ENCODE measurements at places on chromosomes 1 and 21.

DNA sequence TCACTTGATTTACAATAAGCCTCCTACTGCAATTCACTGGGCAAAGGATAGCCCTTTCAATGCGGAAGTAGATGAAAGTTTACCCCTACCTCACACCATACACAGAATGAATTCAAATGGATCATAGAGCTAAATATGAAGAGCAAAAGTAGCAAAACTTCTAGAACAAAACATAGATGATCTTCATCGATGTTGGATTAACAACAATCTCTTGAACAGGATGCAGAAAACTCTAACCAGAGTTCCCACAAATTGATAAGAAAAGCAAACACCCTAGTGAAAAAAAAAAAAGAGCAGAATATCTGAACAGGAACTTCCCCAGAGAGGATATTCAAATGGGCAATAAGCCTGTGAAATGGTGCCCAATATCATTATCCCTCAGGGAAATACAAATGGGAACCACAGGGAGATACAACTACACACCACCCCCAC is 1.9 kb upstream of the UBASH3A start:
- DNase-seq: no peak

GRCh38 chr1:94787691-94788090 is 32.5 kb upstream of the SLC44A3 start:
- peak; percentile 36 for DNase-seq

DNA sequence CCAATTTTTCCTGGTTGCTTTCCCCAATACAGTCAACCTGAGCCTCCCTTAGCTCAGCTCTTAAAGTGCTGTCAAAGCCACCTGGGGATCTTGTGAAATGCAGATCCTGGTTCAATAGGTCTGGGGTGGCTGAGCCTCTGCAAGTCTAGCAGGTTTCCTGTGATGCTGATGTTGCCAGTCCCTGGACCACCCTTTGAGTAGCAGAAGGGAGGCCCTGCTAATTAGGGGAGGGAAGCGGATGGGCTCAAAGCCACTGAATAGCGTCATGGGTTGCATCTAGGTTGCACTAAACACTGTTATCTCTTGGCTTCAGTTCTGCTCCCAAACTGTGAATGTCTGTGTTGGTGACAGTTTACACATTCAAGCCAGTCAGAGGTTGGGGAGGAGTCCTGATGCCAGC is 127.2 kb downstream of the KAZN start:
- DNase-seq: no peak

GRCh38 chr1:204087181-204087892 is 14.4 kb downstream of the SOX13 start:
- DNase-seq: no peak

DNA sequence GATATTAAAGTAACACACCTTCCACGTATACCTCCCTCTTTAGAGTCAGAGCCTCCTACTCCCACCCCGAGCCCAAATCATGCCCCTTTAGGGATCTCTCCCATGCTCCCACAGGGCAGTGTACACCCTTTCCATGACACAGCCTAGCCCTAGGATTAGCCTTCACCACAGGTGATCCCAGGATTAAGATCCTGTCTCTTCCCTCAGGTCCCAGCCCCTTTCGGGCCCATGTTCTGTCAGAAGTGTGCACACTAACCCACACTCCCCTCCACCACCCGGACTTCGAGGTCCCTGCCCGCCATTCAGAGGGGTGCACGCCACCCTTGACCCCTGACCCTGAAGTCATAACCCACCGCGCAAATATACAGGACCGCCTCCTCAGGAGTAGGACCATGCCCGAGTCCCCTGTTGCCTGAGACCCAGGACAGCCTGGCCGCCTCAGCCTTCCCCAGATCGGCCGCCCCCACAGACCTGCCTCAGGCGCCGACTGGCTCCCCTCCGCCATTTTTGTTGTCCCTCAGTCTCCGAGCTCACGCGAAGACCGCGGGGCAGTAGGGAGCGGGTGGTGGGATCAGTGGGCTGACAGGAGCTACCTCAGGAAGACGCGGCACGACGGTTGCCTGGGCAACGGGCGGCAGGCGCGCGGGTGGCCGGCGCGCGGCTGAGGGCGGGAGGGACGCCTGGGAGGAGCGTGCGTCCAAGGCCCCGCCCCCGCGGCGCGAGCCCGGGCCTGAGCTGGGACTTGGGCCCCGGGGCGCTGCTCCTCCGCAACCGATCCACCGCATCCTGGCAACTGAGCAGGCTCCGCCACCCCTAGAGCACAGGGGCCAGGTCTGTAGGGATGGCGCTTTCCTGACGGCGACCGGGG is at the start of gene AGBL4:
TSS of gene AGBL4 (minus strand) at position 663 of the 868 bp plus-strand sequence.
- peak; percentile 0 for DNase-seq

DNA sequence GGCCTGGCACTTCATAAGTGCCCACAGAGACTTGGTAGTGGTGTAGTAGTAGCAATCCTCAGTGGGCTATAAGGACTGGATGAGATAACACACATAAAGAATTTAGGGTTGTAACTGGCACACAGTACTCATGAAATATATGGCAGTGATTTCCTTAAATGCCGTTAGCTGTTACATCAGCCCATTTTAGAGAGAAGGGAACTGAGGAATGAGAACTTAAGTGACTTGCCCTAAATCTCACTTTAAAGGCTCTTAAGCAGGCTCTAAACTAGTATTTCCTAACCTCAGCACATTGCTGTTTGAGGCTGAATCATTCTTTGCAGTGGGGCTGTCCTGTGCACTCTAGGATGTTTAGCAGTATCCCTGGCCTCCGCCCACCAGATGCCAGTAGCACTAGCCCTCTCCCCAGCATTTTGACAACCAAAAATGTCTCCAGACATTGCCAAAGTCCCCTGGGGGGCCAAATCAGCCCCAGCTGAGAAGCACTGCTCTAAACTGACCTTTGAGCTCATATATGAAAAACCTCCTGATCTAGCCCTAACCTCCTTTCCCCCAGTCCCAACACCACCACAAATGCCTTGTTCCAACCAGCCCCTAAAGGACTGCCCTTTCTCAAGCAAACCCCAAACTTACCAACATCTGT is 11.6 kb downstream of the CAMK2N1 start:
- DNase-seq: peak; percentile 56

- DNase-seq: no peak
Measured at GRCh38 chr1:17759114-17759513, 4.0 kb downstream of the ACTL8 start.

- peak; percentile 26 for DNase-seq
Measured at GRCh38 chr1:180230791-180231505, 884 bp downstream of the LHX4 start.

- peak; percentile 45 for DNase-seq
Measured at GRCh38 chr1:156894711-156895454, 1.4 kb downstream of the PEAR1 start.

DNA sequence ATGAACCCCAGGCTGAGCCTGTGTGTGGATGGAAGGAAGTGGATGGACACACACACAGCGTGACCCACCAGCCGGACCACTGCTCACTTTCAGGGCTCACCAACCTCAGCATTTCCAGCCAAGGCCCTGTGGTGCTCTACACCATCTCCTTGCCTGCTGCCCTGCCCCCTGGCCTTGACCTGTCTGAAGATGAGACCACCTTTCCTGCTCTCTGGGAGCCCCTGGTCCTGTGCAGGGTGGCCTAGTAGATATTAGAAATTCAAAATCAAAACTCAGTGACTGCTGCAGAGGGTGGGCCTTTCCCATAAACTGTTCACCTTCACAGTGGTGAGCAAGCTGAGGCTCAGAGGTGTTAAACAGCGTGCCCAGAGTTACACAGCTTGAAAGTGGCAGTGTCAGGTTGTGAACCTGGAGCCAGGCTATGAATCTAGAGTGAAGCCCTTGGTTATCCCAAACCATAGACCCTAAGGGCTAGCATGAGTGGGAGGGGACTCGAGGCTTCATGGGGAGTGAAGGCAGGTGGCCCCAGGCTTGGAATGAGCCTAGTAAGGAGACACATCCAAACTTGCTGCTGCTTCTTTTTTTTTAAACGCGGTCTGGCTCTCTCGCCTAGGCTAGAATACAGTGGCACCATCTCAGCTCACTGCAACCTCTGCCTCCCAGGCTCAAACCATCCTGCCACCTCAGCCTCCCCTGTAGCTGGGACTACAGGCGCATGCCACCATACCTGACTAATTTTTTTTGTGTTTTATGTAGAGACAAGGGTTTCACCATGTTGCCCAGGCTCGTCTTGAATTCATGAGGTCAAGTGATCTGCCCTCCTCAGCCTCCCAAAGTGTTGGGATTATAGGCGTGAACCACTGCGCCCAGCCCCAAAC is 41.5 kb downstream of the MAN1C1 start:
- no peak for DNase-seq

- no peak for DNase-seq
Measured at GRCh38 chr1:223479718-223480425, 86.7 kb downstream of the CCDC185 start.

DNA sequence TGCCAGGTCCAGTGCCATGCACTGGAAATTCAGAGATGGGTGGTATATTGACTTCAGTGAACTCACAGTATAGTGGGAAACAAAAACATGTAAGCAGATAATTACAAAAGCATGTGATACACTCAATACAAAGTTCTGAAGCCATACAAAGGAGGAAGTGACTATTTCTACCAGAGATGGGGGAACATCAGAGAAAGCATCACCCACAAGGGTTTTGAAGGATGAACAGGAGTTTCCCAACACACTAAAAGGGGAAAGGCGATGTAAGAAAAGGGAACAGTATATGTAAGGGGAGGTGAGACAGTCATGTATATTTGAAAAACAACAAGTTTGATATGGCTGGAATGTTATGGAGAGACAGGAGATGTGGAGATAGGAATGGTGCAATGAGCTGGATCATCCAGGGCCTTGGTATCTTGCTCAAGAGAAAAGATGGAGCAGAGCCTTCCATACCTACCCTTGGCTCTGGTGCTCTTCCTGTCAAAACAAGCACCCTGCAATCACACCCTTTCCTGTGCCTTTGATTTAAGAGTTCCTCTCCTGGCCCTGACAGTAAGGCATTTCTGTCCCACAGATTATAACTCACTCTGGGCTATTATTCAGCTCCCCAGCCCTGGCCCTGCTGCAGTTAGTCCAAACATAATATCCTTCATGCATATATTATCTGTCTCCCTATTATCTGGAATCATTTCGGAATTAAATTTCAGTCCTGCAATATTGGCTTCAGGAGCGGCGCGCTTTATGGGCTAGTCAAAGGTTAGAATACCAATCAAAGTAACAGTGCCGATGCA is 60.5 kb downstream of the DMAP1 start:
- DNase-seq: no peak

- peak; percentile 79 for DNase-seq
Measured at GRCh38 chr1:225813214-225813964, 3.5 kb downstream of the EPHX1 start.

GRCh38 chr1:233140974-233141373 is 154.6 kb downstream of the PCNX2 start:
- DNase-seq: peak; percentile 41

DNA sequence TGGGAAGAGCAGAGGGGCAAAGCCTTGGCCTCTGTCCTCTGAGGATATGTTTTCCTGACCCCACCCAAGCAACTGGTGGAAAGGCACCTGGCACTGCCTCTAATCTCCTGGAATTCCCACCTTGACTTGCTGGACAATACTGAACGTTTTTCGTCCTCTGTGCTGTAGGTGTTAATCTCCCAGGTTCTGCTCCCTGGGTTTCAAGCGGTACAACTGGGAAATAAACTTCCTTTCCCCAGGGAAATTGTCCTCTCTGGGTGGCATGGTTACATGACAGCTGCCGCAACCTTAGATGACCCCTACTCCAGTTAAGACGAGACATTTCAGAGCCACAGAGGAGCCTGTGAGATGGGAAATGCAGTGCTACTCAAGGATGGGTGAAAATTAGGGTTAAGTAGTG is 57.3 kb upstream of the BCAR3 start:
- DNase-seq: no peak

- DNase-seq: no peak
Measured at GRCh38 chr1:63794939-63795378, 21.1 kb downstream of the ROR1 start.

DNA sequence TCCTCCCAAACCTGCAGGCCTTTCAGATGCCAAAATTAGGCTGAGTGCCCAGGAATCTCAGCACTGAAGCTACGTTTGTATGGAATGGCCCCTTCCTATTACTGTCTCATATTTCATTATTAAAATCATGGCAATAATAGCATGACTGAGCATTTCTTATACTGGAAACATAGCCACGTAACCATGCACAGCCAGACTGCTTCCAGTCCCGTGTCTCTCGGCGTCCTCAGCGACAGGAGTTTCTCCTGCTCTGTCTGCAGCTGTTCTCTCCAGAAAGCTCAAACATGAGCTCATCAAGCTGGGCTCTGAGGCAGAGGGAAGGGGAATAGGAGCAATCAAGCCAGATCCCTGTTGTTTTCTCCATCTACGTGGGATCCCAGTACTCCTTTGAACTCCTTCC is 104.0 kb downstream of the CDC7 start:
- DNase-seq: peak; percentile 55

DNA sequence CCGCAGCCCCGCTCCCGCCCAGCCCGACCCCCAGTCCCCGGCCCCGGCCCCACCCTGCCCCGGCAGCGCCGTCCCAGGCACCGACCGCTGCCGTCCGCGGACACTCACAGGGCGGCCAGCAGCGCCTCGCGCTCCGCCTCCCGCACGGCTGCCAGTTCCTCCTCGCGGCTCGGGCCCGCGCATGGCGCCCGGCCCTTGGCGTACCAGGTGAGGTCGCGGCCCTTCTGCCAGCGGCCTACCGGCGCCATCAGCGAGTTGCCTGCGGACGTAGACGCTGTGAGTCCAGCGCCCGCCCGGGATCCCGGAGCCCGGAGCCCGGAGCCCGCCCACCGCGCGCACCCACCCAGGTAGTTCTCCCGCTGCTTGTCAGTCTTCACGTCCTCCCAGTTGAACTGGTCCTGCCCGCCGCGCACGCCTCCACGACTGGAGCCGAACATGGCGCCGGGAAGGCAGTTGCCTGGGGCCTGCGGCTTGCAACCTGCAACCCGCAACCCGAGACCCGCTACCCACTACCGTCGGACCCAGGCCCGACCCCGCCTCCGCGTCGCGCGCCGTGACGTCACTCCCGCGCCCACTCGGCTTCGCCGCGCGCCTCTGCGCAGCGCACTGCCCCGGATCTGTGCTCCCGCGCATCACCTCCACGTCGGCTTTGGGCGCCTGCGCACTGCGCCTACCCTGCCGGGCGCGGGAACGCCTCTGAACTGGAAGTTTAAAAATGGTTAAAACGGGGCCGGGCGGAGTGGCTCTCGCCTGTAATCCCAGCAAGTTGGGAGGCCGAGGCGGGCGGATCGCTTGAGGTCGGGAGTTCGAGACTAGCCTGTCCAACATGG is at the start of gene C1orf35:
TSS of gene C1orf35 (minus strand) at position 535 of the 830 bp plus-strand sequence. CDS start at position 437, 98 bp downstream.
- peak; percentile 88 for DNase-seq

- peak; percentile 42 for DNase-seq
Measured at GRCh38 chr1:245154429-245155271, at the start of gene KIF26B. TSS of gene KIF26B (plus strand) at chr1:245154985. CDS start at chr1:245155425, 440 bp downstream.

Data from fibroblast of mammary gland (primary cell).